HFF-Myc (cell line): ENCODE measurements at places on chromosomes 12 and 14.
A peak's percentile ranks its signal among the peaks of the same experiment; 100 is the strongest.

- no peak for DNase-seq
Observed at GRCh38 chr14:97185186-97185585, 388.0 kb downstream of the VRK1 start.

GRCh38 chr12:130925666-130926015, 28.1 kb upstream of the ADGRD1 start:
- no peak for DNase-seq

- DNase-seq, result no peak
Observed at GRCh38 chr12:95741635-95742034, 48.9 kb downstream of the NTN4 start.

GRCh38 chr12:116528498-116528897, 30.7 kb upstream of the MAP1LC3B2 start:
- DNase-seq, result no peak

- no peak for DNase-seq
Observed at GRCh38 chr14:73467800-73468199, 9.5 kb upstream of the NUMB start.

- DNase-seq, result no peak
Observed at GRCh38 chr14:37623971-37624370, 28.5 kb downstream of the TTC6 start.

DNA sequence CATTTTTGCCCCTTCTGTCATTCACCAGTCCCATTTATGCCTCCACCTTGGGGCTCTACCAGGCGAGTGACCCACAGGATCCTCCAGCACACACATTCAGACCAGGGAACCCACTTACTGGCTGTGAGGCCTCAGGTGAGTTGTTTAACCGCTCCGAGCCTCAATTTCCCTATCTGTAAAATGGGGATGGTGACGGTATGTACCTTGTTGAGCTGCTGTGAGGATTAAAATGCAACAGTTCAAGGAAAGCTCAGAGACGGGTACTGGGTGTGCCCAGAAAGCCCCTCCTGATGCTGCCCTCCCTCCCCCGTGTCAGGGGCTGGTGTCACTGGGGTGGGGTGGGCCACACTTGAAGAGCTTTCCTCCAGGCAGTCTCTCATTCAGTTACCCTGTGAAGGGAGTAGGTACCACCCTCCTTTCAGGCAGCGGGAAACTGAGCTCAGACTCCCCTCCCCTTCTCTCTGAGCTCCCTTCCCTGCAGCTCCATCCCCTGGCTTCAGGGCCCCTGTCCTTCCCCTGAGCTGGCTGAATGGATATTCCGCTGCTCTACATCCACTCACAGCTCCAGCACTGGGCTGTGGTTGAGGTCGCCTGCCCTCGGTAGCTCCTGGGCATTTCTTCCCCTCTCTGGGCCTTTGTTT, 1.4 kb upstream of the SERPINA1 start:
- DNase-seq, result no peak

GRCh38 chr12:87425942-87426554, 603.2 kb downstream of the C12orf50 start:
- DNase-seq, result no peak

DNA sequence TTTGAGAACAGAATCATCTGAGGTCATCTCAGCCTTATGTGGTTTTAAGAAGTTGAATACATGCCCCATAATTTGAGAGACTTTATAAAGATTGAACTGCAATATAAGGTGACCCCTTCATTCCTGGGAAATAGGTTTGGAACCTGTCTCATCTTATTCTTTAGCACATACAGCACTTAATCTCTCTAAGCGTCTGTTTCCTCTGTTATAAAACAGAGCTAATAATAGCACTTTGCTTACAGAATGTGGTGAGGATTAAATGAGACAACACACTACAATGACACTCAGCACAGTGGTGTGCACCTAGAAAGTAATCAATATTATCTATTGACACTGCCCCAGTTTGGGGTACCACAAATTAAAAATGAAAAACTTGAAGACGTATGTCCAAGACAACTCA, 102.1 kb downstream of the DUSP6 start:
- no peak for DNase-seq

DNA sequence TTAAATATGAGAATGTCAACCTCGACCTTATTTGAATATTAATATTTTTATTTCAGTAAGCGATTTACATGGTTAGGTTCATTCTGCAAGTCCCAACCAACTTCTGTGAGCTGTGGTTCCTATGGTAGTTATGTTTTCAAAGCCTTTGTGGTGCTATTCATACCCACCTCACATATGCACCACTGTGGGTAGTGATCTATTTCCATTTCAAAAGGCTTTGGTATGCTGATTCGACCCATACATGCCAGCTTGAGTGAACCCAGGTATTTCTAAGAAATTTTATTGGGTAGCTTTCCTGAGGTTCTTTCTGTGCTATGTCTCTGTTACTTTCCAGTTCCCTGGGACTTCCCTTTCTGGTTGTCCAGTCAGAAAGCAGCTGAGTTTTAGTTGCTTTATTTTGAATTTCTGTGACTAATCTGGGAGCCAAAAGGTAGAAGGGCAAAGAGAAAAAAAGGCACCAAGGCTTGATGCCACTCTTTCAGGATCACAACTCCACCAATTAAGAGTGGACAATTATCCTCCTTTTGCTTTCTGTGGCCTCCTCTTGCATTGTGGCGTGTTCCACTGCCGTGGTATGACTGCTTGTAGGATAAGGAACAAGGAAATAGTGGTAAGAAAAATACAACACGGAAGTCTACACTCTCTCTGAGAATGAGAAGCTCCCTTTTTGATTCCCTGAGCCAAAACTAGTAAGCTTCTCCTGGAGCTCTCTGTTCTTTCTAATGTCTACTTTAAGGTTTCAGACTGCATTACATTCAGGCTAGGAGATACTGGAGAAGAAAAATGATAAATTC, 729.1 kb downstream of the NOVA1 start:
- DNase-seq, result no peak

- no peak for DNase-seq
Observed at GRCh38 chr14:104401785-104402184, 177.8 kb upstream of the C14orf180 start.

GRCh38 chr14:24366413-24366720, 1.6 kb upstream of the NFATC4 start:
- DNase-seq, result peak; percentile 48

DNA sequence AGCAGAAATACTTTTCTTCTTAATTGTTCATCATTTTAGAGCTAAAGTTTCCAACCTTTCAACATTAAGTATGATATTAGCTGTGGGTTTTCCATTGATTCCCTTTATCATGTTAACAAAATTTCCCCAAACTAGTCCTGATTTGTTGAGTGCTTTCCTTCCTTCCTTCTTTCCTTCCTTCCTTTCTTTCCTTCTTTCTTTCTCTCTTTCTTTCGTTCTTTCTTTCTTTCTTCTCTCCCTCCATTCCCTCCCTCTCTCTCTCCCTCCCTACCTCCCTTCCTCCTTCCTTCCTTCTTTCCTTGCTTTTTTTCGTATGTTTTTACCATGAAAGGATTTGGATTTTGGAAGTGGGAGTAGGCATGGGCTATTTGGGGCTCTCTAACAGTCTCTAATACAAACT, 133.5 kb downstream of the LMNTD1 start:
- DNase-seq, result no peak

GRCh38 chr12:32609966-32610365, 69.1 kb upstream of the DNM1L start:
- DNase-seq, result no peak

DNA sequence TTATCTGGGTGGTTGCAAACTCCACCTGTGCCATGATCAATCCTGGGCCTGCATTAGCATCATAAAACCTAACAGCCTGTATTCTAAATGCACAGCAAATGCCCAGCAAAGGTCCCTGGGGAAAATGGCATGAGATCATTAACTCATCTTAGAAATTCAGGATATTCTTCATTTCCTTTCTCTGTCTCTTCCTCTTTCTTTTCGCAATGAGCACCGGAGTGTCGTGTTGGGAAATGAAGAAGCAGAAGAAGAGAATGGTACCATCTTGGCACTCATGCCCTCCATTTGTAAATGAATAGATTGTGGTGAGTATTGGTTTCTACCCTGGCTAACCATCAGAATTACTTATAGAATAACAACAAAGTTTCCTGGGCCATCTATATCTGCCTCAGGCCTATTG, 193.6 kb downstream of the GALC start:
- no peak for DNase-seq

DNA sequence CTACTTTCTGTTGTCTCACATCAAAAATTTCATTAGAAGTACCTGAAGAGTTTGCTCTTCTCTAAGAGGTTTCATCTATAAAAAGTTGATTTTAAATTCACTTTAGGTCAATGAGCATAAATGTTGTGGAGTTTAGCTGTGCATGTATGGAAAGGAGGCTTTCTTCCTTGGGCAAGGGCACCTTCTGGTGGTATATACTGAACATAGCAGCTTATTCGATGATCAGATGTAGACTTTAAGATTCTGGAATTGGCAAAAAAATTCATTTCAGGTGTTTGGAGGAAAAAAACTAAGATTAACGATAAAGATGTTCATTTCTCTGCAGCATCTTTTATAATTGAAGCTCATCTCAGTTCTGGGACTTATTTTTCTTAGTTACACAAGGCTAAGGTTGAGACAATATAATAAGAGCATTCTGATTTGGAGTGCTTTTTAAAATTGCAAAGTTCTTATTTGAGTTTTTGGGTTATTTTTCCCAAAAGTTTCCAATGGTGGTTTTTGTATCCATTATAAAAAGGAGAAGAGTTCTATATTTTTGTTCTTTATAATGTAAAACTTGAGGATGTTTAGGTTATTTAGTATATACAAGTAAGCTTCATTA, 46.8 kb downstream of the TMEM117 start:
- peak; percentile 26 for DNase-seq

GRCh38 chr12:6535960-6536847, 1.9 kb downstream of the GAPDH start:
- no peak for DNase-seq
